ENCODE measurements at places on chromosomes 16 and 17.

GRCh38 chr16:89863741-89864526 is 9.5 kb upstream of the TCF25 start:
- peak overlapping the region; percentile 84 for H3K4me3 ChIP-seq
- peaks cover 5% of the 10 kb centered on the region for H3K36me3 ChIP-seq
- peak overlapping the region; percentile 84 for H3K27ac ChIP-seq
- H3K27me3 ChIP-seq, result no peaks in the 10 kb centered on the region

GRCh38 chr17:32903774-32904673 is 23.9 kb upstream of the TMEM98 start:
- H3K4me3 ChIP-seq, result peak overlapping the region; percentile 19
- H3K36me3 ChIP-seq, result peaks cover 2% of the 10 kb centered on the region
- H3K4me1 ChIP-seq, result peaks cover 20% of the 10 kb centered on the region

- H3K27me3 ChIP-seq, result no peaks in the 10 kb centered on the region
- H3K4me3 ChIP-seq, result peak overlapping the region; percentile 99
- H3K27ac ChIP-seq, result peak overlapping the region; percentile 100
- peaks cover 36% of the 10 kb centered on the region for H3K36me3 ChIP-seq
- H3K4me1 ChIP-seq, result peaks cover 73% of the 10 kb centered on the region
These were observed 1.0 kb downstream of the LYRM1 start for GRCh38 chr16:20901436-20902112.

DNA sequence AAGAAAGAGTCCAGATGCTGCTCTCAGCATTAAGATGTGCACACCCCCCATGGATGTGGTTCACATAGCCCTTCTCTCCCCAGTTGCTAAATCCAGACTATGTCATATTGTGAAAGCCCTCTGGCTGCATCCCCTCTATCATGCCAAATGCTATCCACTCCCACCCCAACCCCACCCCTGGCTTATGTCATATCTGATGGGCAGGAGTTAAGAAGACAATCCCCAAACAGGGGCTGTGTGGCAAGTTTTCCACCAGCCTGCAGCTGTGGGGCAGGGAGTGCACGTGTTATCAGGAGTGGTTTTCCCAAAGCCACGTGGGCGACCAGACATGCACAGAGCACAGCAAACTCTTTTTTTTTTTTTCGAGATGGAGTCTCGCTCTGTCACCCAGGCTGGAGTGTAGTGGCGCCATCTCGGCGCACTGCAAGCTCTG is 10.0 kb downstream of the FAM117A start:
- H3K27me3 ChIP-seq, result no peaks in the 10 kb centered on the region
- H3K4me3 ChIP-seq, result no peak overlapping the region
- H3K4me1 ChIP-seq, result peaks cover 39% of the 10 kb centered on the region
- no peak overlapping the region for H3K27ac ChIP-seq

DNA sequence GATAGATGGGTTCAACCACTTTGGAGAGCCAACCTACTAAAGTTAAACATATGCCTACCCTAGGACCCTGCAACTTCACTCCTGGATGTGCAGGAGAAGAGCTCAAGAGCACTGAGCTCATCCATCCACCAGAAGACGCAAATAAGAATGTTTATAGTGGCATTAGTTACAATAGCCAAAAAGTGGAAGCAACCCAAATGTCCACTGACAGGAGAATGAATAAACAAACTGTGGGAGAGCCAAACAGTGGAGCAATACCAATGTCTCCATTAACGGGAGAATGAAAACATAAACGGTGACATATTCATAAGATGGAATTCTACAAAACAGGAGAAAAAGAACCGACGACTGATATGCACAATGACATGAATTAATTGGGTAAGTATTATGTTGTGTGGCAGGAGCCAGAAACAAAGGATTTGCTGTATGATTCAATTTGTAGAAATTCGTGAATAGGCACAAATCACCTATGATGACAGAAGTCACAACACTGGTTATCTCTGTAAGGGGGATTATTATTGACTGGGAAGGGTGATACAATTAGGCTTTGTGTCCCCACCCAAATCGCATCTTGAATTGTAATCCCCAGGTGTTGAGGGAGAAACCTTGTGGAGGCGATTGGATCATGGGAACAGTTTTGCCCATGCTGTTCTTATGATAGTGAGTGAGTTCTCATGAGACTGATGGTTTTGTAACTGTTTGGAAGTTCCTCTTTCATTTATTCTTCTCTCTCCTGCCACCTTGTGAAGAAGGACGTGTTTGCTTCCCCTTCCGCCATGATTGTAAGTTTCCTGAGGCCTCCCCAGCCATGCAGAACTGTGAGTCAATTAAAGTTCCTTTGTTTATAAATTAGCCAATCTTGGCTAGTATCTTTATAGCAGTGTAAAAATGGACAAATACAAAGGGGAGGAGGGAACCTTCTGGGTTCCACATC is 57.9 kb upstream of the PLCG2 start:
- DNase-seq, result no peak
- peaks cover 18% of the 10 kb centered on the region for H3K4me1 ChIP-seq
- H3K27ac ChIP-seq, result no peak overlapping the region
- H3K4me3 ChIP-seq, result no peak overlapping the region
- H3K36me3 ChIP-seq, result peaks cover 2% of the 10 kb centered on the region
- peaks cover 4% of the 10 kb centered on the region for H3K27me3 ChIP-seq

DNA sequence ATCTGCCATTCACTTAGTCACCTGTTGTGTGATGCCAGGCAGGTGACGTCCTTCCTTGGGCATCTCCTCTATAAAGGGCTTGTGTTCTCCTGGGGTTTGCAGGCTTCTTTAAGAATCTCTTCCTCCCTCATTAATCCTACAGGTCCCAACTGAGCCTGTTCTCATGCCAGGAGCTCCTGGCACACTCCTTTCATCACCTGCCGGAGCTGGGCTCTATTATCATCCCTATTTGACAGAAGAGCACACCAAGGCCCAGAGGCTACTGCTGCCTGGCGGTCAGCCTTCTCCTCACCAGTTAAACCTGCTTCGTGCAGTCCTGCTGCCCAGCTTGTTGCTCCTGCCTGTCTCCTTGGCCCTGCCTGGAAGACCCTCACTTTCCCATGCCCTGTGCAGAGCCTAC is 51.2 kb downstream of the RAI1 start:
- H3K4me1 ChIP-seq, result peaks cover 6% of the 10 kb centered on the region
- no peak for DNase-seq
- H3K27me3 ChIP-seq, result no peaks in the 10 kb centered on the region
- no peak overlapping the region for H3K4me3 ChIP-seq

DNA sequence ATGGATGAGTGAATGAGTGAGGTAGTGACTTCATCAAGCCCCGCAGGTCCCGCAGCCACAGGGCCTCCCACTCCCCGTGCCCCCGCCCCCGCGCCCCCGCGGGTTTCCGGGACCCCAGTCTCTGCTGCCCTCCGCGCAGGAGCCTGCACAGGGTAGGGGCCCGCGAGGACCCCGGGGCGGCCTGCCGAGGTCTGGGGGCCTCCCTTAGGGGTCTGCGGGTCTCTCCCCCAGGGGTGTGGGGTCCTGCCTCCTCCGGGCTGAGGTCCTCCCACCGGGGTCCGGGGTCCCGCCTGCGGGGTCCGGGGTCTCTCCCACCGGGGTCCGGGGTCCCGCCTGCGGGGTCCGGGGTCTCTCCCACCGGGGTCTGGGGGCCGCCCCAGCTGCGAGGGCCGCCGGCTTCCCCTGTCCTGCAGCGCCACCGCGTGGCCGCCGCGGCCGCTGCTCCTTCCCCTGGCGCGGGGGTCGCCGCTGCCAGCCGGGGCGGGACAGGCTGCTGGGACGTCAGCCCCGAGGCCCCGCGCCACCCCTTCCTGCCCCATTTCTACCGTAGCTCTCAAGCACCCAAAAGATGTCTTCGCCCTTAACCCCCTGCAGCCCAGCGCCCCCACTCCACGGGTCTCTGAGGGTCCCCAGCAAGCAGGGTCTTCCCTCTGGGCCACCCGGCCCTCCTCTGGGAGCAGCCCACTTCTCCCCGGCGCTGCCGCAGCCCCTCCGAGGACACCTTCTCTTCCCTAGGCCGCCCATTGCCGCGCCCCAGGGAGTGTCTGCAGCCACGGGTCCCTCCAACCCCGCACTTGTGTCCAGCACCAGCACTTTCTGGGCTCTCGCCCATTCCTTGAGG is 10.4 kb upstream of the CHMP6 start:
- H3K36me3 ChIP-seq, result no peaks in the 10 kb centered on the region
- H3K4me3 ChIP-seq, result peak overlapping the region; percentile 53
- peaks cover 5% of the 10 kb centered on the region for H3K4me1 ChIP-seq
- H3K27me3 ChIP-seq, result peaks cover 4% of the 10 kb centered on the region
- H3K27ac ChIP-seq, result no peak overlapping the region
- DNase-seq, result peak; percentile 18

DNA sequence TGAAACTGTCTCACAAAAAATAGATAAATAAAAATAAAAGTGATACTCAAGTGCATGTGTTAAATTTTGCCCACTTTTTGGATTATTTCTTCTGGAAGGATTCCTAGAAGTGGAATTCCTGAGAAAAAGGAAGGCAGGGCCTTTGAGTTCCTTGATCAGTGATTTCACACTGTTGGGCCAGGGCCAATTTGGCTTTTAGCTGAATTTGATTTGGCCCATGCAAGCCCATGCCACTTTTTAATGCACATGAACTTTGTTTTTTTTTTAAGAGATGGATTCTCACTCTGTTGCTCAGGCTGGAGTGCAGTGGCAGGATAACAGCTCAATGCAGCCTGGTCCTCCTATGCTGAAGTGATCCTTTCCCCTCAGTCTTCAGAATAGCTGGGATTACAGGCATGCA is 96.3 kb downstream of the TNFRSF13B start:
- H3K27me3 ChIP-seq, result no peaks in the 10 kb centered on the region
- H3K4me3 ChIP-seq, result no peak overlapping the region
- H3K36me3 ChIP-seq, result no peaks in the 10 kb centered on the region
- H3K4me1 ChIP-seq, result no peaks in the 10 kb centered on the region
